ENCODE measurements at places on chromosomes 13 and 19.

- no peak for DNase-seq
Measured at GRCh38 chr19:28549680-28550277, 663.2 kb downstream of the UQCRFS1 start.

GRCh38 chr19:57872450-57872849, 16.4 kb downstream of the ZNF814 start:
- no peak for DNase-seq

- no peak for DNase-seq
Measured at GRCh38 chr13:50891206-50891605, 18.4 kb upstream of the RNASEH2B start.

DNA sequence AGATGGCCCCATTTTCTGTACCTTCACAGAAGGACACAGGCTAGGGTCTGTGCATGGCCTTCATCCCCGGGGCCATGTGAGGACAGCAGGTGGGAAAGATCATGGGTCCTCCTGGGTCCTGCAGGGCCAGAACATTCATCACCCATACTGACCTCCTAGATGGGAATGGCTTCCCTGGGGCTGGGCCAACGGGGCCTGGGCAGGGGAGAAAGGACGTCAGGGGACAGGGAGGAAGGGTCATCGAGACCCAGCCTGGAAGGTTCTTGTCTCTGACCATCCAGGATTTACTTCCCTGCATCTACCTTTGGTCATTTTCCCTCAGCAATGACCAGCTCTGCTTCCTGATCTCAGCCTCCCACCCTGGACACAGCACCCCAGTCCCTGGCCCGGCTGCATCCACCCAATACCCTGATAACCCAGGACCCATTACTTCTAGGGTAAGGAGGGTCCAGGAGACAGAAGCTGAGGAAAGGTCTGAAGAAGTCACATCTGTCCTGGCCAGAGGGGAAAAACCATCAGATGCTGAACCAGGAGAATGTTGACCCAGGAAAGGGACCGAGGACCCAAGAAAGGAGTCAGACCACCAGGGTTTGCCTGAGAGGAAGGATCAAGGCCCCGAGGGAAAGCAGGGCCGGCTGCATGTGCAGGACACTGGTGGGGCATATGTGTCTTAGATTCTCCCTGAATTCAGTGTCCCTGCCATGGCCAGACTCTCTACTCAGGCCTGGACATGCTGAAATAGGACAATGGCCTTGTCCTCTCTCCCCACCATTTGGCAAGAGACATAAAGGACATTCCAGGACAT, 7.0 kb upstream of the CEACAM7 start:
- DNase-seq = no peak

DNA sequence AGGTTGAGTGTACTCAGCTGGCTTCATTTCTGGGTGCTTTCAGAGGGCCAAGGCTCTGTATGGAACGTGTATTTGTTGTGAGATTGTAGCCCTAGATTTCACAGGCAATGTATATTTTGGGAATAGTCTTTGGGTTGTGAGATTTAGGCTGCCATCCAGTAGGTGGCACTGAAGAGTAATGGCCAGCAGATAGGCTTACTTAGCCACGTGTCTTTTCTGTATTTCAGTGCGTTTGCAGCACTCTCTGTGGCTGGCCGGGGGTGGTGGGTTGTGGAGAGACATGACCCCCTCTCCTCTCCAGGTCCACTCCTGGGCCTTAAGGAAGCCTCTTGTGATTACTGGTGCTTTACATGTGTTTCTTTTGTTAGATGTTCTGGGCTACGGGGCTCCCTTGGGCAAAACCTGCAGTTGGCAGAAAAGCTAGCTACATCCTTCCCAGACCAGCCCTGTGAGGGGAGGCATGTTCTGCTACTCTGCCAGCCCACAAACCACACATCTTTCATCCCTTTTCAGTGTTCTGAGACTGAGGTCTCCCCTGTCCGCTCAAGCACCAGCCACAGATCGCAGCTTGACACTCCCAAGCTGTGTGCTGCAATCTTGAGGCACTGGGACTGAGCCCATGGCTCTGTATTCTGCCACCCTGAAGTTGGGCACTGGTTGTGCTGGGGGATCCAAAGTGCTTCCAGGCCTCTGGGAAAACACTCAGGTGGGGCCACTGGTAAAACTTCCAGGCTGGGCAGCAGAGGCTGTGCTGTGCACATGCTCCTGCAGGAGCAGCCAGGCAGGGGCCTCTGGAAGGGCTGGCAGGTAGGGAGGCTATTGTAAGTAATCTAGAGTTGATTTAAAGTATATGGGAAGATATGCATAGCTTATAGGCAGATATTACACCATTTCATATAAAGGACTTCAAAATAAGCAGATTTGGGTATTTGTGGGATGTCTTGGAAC, 1096.8 kb upstream of the PCDH20 start:
- no peak for DNase-seq

DNA sequence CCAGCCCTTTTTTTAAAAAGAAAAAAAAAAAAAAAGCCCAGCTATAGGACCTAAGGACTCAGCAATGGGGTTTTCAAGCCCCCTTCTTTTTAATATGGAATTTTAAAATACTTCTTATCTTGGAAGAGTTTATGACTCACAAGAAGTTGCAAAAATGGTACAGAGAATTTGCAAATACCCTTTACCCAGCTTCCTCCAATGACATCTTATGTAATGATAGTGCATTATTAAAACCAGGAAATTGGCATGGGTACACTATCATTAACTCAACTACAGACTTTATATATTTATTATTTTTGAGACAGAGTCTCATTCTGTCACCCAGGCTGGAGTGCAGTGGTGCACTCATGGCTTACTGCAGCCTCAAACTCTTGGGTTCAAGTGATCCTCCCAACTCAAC, 16.1 kb downstream of the TMEM38A start:
- no peak for DNase-seq

DNA sequence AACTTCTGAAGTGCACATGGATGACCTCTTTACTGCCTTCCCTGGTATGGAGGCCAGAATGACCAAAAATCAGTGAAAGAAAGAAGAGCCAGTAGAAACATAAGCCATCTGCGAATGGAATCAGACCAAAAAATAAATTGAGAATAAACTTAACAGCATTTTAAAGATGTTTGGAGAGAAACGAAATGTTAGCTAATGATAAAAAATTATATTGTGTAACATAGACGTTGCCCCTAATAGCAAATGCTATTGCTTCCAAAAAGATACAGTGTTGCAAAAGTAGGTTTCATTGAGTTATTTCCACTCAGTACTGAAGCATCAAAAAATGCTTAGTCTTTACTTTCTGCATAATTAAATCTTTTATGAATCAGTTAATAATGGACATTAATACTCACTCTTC, 371.7 kb downstream of the LIG4 start:
- DNase-seq = no peak

- DNase-seq = no peak
Measured at GRCh38 chr13:113564331-113565023, 20.1 kb upstream of the TFDP1 start.

- no peak for DNase-seq
Measured at GRCh38 chr13:33233547-33233946, 52.0 kb downstream of the STARD13 start.

DNA sequence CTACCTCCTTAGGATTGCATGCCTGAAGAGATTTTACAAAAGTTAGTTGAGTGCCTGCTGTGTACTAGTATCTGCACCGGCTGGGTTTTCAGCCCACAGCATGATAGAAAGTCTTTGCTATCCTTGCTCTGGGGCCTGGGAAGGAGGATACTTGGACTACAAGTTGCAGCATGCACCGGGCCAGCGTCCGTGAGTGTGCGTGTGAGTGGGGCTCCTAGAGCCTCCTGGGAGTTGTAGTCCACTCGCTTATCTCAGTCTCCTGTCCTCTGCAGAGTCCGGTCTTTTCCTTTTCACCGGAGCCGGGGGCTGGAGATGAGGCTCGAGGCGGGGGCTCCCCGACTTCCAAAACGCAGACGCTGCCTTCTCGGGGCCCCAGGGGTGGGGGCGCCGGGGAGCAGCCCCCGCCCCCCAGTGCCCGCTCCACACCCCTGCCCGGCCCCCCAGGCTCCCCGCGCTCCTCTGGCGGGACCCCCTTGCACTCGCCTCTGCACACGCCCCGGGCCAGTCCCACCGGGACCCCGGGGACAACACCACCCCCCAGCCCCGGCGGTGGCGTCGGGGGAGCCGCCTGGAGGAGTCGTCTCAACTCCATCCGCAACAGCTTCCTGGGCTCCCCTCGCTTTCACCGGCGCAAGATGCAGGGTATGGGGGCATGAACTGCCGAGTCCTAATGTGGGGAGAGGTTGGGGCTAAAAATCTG, 20.6 kb downstream of the BRSK1 start:
- no peak for DNase-seq

DNA sequence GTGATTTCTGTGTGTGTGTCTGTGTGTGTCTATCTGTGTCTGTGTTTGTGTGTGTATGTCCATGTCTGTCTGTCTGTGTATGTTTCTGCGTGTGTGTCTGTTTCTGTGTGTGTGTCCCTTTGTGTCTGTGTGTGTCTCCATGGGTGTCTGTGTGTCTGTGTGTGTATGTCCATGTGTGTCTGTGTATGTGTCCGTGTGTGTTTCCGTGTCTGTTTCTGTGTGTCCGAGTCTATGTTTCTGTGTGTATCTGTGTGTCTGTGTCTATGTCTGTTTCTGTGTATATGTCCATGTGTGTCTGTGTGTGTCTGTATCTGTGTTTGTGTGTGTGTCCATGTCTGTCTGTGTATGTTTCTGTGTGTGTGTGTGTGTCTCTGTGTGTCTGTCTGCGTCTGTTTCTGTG, 276.3 kb upstream of the SOX1 start:
- no peak for DNase-seq

DNA sequence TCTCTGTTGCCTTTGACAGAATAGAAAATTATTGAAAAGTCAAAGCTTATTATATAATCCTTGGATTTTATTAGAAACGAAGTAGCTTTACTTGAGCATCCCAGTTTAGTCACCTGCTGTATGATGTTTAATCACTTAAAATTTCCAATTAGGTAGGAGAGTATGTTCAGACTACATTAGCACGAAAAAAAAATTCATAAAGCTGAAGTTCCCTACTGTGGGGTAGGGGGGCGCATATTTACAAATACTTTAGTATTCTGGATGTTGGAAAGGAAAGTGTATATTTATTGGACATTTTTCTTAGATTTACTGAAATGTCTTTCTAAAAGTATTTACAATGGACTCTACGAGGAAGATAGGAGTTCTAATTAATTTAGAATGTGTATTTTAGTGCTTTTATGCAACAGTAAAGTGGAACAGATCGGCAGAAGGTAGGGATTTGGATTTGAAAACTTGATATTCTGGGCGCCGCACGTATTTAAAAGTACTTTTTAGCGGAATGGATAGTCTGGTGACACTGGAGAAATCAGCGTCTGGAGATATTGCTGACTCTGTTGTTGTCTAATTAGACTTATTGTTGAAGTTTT, 1.9 kb downstream of the CDK8 start:
- no peak for DNase-seq

GRCh38 chr19:53865918-53866864, 1.5 kb upstream of the MYADM start:
- DNase-seq = peak; percentile 39

DNA sequence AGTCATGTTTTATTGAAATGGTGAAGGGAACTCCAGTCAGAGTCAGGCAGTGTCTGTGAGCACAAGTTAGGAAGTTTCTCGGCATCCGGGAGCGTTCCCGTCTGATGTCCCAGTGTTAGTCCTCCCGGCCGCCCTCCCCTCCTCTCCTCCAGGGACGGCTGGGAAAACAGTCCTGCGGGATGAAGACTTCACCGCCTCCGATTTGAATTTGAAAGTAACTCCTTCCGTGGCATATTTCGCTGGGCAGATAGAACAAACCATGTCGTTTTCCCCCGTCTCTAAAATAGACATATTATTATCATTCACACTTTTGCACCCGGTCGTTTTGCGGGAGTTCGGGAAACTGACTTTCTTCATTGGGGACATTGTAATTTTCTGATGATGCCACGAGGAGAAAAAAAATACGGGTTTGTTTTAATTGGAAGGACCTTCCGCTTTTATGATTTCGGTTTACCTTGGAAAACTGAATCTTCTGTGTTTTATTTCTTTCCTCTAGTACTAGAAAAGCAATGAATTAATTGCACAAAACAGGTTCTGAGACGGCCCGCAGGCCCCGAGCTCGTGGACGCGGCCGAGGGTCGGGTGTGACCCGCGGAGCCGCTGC, 76.6 kb downstream of the ZIC5 start:
- no peak for DNase-seq

GRCh38 chr19:29104605-29105241, 108.2 kb downstream of the UQCRFS1 start:
- DNase-seq = no peak

GRCh38 chr13:80276371-80277289, 64.3 kb downstream of the SPRY2 start:
- DNase-seq = no peak

GRCh38 chr19:31529121-31529520, 179.9 kb upstream of the TSHZ3 start:
- DNase-seq = no peak

DNA sequence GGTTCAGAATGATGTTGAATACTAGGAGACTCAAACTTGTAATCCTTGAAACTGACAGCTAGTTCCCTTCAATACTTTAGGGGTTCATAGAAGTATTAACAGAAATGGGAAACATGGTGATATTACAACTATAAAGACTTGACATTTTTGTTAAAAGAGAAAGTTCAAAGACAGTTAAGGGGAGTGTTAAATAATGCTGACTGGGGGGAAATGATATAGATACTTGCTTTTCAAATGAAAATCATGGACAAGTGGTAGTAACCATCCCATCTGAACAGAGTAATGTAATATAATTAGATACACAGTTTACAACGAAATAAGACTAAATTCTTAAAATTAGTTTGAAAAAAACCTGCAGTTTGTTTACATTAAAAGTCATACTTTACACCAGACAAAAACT, 6.6 kb upstream of the EEF1AKMT1 start:
- DNase-seq = no peak

GRCh38 chr19:31349160-31349881, at the start of gene TSHZ3:
Gene TSHZ3 (minus strand): TSS chr19:31349436. CDS start chr19:31349219, 217 bp downstream.
- no peak for DNase-seq

Data from activated CD4-positive, alpha-beta T cell treated with anti-CD3 and anti-CD28 coated beads for 1 hour (primary cell).